ENCODE measurements at places on chromosomes 7 and 10.

DNA sequence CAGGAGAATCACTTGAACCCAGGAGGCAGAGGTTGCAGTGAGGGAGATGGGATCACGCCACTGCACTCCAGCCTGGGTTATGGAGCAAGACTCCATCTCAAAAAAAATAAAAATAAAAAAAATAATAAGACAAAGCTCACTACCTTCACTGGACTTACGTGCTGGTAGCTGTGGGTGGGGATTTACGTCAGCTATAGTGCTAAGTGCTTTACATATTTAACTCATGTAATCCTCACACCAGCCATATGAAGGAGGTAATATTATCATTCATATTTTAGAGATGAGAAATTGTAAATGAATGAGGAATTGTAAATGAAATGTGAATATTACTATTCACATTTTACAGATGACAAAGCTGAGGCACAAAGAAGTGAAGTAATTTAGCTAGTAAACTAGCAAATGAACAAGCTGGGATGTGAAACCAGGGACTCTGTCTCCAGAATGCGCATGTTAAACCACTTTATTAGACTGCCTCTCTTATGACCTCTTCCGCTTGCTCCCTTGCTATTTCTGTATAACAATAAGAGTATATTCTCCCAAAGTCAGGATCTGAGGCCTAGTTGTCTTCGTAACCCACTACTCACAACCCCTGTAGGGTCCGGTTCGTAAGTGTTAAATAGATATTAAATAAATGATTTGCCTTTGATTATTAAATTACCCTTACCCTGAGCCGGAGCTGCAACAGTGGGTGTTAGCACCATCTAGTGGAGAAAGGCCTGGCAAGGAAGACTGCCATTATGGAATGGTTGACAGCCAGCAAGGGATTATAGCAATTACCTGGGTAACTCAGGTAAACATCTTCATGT lies 70.2 kb downstream of the HTR7 start:
- no peak for DNase-seq

GRCh38 chr7:27221201-27221797 lies 21.3 kb upstream of the EVX1 start:
- DNase-seq = no peak

GRCh38 chr10:25556457-25556856 lies 377.6 kb upstream of the MYO3A start:
- no peak for DNase-seq

DNA sequence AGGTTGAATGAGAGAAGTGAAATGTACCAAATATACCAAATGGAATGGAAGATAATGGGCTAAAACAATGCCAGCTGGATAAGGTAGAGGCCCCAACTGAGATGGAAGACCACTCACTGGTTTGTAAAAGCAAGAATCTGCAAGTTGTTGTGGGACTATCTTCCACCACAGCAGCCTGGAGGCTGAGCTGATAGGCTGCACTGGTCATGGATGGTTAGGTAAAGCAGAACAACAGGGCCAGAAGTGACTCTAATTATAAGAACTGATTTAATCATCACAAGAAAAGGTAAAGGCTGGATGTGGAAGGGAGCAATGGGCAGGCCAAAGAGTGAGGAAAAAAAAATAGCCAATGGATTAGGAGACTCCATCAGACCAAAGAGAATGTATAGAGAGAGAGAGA lies 11.8 kb downstream of the TFEC start:
- no peak for DNase-seq

DNA sequence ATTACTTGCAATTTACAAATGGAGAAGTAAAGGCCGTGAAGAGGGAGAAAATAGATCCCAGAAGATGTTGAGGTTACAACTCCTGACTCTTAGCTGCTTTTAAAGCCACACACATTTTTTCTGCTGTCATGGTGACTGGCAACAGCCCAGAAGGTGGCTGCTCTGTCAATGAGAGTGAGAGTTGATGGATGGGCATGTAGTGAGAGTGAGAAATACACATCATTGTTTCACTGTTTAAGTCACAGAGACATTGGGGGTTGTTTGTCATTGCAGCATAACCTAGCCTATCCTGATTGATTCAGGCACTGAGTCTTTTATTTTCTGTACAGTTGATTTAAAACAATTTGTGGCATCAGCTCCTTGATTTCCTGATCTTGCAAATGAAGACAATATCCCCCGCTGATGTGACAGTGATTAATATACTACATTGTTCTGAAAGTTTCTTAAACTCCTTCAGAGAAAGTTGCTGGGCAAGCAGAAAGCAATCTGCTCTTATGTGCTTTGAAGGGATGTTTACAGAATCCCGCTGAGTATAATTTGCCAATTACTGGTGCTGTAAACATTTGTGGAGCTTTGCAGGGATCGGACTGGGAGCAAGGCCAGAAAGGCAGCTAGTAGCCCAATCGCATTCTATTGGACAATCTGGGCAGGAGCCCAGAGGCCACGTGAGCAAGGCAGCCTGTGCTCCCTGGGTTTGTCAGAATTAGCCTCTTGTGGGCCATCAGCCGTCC lies 229.6 kb downstream of the PRPF18 start:
- DNase-seq = peak; percentile 27

DNA sequence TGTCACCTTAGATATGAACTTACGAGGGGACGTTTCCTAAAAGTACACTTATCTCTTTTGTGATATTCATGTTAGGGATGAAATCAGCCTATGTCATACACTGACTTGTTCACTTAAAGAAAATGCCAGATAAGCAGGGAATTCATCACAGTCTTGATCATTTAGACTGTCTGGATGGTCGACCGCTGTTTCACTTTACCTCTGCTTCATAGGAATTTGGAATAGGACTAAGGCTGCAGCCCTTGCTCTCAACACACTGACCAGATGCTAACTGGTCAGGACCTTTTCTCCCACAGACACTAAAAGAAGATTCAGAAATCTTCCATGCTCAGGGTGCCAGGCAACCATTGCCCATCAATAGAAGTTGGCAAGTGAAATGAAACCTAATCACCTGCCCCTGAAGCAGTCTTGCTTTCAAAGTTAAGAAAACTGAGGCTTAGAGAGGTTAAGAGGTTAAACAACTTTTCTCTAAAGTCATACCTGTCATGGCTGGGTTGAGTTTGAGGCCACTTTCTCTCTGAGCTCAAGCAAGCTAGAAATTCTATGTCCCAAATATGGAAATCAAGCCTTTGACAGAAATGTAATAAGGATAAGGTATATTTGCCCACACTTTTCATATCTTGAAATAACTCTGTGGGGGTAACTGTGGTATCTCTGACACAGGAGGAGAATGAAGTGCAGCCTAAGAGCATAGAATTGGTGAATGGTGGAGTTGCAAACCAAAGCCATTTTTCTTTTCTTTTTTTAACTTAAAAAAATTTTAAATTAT lies 77.1 kb downstream of the MAP3K8 start:
- DNase-seq = no peak

- no peak for DNase-seq
These were observed 837.8 kb upstream of the LRRN3 start for GRCh38 chr7:110253093-110253492.

- no peak for DNase-seq
These were observed 193.6 kb downstream of the JCAD start for GRCh38 chr10:29865700-29866355.
